ENCODE measurements at places on chromosomes 3 and 15.

GRCh38 chr3:21100656-21101359 lies 650.2 kb downstream of the ZNF385D start:
- DNase-seq: no peak

DNA sequence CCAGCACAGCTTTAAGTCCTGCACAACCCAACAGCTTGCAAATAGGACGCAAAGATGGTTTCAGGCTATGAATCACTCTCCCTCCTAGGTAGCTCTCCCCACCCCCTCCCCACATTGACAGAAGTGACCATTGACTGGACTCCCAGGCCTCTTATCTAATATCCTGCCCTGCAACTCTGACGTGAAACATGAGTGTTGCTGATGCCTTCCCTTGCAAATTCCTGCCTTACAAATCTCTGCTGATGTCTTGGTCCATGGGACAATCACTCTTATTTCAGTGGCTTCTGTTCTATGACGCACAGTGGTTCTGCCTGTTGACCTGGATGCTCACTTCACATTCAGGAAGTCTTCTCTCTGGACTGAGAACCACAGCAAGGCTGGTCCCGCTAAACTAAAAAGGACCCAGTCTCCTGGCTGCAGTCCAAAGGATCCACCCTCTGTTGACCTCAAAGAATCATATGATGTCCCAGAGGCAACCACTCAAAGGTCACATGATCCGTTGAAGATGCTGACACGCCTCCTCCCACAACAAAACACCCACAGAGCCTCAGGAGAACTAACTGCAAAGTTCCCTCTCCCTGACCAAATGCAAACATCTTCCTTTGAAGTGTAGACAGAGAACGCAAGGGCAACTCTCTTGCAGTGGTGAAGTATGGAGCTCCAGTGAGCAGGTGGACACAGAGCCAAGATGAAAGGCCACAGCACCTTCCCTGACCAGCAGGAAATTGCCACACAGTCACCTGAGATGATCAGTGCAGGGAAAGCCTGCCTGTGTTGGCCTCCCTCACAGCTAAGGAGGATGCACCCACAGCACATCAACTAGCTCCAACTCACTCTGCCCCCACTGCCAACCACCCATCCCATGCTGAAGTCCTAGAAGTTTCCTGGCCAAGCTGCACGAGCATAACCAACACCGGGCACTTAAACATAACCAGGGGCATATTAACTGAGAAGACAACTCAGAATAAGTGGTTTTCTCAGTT lies 112.3 kb downstream of the ADAMTS17 start:
- no peak for DNase-seq

DNA sequence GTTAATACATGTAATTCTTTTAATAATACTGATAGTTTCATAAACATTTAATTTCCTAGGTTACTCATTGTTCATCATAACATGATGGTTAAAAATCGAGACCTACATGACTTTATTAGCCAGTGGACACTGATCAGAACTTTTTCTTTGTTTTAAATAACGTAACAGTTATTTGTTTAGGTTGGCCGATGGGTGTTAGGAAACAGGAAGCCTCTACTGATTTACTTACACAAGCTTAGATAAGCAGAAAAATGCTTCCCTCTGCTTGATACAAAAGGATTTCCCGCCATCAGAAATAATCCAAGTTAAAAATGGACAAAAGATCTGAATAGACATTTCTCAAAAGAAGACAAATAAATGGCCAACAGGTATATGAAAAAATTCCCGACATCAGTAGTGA lies 16.6 kb upstream of the APH1B start:
- no peak for DNase-seq

GRCh38 chr3:135325096-135325495 lies 530.0 kb downstream of the EPHB1 start:
- DNase-seq: no peak
